ENCODE measurements at places on chromosomes 2 and 18.

GRCh38 chr2:188051706-188052105 lies 240.0 kb upstream of the GULP1 start:
- DNase-seq, result no peak

DNA sequence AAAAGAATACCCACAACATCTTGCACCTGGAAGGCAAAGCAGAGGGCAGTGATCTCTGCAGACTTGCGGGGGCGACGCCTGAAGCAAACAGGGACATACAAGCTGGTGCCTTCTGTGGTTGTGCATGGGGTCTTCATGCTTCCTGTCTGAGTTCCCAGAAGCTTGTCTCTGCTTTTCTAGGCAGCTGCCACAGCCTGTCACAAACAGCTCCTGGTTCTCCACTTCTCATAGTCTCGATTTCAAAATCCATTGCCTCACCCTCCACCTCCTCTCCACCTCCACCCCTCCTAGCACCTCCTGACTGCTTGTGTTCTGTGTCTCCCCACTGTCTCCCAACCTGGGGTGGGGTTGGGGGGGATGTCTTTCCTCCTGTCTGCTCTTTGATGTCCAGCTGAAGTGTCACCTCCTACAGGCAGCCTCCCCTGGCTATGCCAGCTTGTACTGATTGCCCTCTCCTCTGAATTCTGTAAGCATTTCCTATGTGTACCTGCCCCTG lies 1.7 kb upstream of the PROC start:
- DNase-seq, result no peak

GRCh38 chr18:13243363-13243762 lies 24.8 kb downstream of the LDLRAD4 start:
- DNase-seq, result no peak

- DNase-seq, result no peak
These were observed 345.5 kb downstream of the SETBP1 start for GRCh38 chr18:45026162-45026561.

DNA sequence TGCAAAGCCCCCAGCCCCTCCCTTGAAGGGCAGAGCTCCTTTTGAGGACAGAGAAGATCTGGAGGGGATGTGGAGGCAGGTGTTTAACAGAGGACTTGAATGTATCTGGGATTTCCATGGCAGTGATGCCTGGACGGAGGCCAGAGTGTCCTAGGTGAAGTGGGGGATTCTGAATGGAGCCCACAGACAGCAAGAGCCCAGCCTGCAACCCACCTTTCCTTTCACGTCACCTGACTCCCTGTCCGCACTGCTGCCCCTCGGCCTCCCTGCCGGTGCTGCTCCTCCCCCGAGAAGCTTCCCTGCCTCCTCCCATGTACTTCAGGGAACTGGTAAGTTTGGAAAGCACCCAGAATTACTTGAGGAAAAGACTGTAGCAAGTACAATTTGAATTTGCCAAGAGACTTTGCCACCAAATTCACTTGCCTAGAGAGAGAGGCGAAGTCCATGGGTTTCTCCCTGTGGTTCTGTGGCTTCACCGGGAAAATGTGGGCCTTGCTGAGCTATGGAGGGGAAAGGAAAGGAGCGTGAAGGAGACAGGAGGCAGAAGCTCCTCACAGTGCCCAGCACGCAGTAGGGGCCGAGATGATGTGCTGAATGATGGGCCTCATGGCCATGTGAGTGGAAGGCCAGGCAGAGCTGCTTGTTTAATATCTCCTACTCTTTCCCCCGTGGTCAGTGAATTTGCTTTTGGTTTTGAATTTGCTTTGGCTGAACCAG lies 13.9 kb upstream of the ASPRV1 start:
- DNase-seq, result no peak

- no peak for DNase-seq
These were observed 31.8 kb downstream of the C1D start for GRCh38 chr2:68031043-68031442.
